ENCODE measurements at places on chromosomes 1 and 21. TPM values are rescaled to one million over a fixed set of nuclear protein-coding genes. Genes with fewer than 3 reads are reported as not detected.

CD244 gene
- total RNA-seq, result not detected

ANGPTL3 gene
- not detected for total RNA-seq

PEAR1 gene
- total RNA-seq, result 17.1 TPM

RXFP4 gene
- not detected for total RNA-seq

DNA sequence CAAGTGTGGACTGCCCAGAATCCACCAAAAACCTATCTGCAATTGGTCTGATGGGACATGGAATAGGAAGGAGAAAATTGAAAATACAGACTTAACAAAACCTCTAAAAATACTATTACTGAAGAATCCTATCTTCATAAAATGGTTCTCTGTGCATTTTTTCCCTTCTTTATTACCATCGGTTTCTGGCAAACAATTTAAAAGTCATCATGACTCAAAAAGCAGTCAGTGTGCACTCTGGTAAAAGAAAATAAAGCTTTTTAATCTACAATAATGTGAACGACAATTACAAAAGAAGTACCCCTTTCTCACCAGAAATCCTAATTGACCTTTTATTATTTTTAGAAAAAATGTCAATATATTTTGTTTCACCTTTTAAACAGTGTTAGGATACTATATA, 186.3 kb downstream of the TPR start:
- no peak for DNase-seq

- DNase-seq, result no peak
Observed at GRCh38 chr1:236292425-236292824, 10.7 kb upstream of the ERO1B start.

- no peak for DNase-seq
Observed at GRCh38 chr1:5514527-5515183, 477.6 kb downstream of the NPHP4 start.

- no peak for DNase-seq
Observed at GRCh38 chr1:11781297-11781696, 19.3 kb downstream of the C1orf167 start.

- DNase-seq, result no peak
Observed at GRCh38 chr1:6322161-6322560, 61.3 kb upstream of the GPR153 start.

- no peak for DNase-seq
Observed at GRCh38 chr1:185593271-185593670, 140.9 kb upstream of the HMCN1 start.

GRCh38 chr1:117582451-117582850, 23.4 kb upstream of the TENT5C start:
- DNase-seq, result no peak

DNA sequence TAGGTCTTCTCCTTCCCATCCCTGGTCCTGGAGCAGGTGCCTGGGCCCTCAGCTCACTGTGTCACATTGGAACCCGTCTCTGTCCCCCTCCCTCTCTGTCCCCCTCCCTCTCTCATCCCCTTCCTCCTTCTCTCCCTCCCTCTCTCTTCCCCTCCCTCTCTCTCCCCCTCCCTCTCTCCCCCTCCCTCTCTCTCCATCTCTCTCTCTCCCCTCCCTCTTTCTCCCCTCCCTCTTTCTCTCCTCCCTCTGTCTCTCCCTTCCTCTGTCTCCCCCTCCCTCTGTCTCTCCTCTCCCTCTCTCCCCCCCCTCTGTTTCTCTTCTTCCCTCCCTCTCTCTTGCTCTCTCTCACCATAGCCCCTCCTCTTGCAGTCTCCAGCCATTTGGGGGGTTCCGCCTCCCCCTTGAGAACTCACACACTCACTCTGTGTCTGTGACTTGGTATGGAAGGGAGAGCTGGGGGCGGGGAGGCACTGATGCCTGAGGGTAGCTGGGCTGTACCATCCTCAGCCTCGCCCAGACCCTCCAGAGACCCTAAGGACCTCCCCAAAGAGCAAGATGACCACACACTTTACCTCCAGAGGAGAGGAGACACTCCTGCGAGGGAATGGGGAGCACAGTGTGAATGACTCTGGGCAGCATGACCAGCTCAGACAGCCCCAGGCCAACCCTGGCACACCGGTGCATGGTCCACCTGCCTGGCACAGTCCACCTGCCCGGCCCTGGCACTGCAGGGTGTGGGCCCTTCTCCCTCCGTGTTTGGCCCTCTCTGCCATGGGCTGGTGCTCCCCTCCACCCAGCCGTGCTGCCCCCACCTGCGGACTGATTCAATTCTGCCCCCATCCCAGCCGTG, 102.8 kb upstream of the ARHGEF16 start:
- DNase-seq, result no peak

- no peak for DNase-seq
Observed at GRCh38 chr1:212611000-212611948, 2.7 kb downstream of the ATF3 start.

DNA sequence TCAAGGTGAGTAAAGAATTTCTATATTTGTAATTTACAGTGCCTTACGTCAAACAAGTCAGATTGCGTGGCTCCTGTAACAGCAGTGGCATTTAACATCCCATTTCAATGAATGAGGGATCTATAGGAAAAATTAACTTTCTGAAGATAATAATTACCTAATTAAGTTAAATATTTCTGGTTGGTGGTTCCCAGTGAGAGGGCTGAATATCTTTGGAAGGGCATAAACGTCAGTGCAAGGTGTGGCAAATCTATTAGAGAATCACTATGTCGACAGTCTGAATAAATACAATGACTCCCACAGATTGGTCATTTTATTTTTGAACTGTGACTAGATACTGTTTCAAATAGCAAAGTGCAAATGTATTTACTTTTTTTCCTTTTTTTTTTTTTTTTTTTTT, 80.0 kb downstream of the S1PR1 start:
- no peak for DNase-seq

DNA sequence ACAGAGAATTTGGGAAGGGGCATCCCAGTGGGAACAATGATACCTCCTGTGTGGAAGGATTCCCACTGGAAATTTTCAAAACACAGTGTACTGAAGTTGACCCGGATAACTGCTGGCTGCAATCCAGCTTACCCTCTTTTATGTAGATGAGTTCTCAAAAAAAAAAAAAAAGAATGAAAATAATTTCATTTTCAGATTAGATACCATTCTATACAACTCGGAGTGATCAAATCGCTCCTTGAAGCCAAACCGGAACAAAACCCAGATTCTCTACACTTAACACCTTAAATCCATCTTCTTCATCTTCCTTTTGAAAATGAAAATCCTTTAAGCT, 69.1 kb downstream of the KAZN start:
- no peak for DNase-seq

DNA sequence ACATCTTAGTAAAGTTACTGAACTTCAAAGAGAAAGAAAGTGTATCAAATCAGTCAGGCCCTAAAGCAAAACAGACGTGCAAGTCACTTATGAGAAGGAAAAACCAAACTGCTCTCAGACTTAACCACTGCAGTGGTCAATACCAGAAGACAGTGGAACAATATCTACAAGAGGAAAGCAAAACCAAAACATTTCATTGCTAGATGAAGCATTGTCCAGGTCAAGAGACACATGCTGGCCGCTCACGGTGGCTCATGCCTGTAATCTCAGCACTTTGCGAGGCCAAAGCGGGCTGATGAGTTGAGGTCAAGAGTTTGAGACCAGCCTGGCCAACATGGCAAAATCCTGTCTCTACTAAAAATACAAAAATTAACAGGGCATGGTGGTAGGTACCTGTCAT, 82.0 kb upstream of the MROH9 start:
- DNase-seq, result no peak

DNA sequence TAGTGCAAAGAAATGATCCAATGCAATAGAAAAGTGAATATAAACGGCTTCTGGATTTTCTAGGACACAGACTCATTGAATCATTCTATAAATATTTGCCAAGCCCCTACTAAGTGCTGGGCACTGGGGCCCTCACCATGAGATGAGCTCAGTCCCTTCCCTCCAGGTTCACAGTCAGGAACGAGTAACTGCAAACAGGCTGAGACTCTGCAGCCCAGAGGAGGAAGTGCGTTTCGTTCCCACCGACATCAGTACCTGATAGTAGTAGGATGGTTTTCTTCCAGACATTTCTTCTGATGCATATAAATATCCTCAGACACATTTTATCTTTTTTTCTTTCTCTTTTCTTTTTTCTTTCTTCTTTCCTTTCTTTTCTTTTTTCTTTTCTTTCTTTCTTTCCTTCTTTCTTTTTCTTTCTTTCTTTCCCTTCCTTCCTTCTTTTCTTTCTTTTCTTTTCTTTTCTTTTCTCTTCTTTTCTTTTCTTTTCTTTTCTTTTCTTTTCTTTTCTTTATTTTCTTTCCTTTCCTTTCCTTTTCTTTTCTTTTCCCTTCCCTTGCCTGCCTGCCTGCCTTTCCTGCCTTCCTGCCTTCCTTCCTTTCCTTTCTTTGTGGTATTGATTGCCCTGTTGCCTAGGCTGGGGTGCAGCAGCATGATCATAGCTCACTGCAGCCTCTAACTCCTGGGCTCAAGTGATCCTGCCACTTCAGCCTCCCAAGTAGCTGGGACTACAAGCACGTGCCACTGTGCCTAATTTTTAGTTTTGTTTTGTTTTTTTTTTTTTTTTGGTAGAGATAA, 135.4 kb downstream of the DISC1 start:
- no peak for DNase-seq

Data from kidney epithelial cell (primary cell).